ENCODE measurements at places on chromosomes 5 and 9.

DNA sequence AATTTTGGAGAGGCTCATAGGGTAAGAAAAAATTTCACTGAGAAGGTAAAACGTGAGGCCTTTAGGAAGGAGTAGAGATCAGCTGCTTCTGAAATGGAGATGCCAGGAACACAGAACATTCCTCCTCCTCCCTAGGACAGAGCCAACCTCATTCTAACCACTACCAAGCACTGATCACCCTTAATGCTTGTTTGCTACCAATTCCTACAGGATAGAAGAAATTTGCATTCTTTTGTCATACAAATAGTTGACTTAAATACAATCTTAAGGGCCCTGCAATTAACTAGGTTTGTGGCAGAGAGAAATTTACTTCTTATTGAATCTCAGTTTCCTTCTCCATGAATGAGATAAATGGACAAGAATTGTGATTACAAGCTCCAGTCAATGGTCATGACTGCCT is 780.2 kb upstream of the WWC1 start:
- no peak for DNase-seq

DNA sequence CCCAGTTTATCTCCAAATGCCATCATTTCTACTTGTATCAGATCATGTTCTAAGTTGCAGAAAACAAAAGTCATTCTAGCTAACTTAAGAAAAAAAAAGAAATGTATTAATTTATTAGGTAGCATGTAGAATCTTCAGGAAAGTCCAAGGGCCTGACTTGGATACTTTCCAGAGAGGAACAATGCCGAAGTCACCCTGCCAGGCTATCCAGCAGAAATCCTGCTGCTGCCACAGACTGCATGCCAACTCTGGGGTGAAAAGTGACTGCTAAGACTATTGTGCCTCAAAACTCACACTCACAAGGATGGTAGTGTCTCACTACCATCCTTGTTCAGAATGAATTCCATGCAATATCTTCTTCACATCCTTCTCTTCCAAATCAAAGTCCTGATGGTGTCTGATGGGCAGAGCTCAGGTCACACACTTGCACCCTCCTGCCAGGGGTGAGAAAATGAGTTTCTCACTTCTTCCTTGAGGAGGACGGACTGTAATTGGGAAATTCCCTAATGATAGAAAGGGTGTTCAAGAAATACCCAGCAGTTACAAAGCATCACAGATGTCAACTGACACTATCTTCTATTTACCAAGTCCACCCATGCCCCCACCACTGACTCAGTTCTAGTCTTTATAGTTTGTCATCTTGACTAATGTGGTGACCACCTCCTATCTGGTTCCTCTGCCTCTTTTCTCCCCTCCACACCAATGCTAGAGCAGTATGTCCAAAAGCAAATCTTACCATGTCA is 279.4 kb downstream of the CWC27 start:
- DNase-seq = no peak

- DNase-seq = no peak
These were observed 72.6 kb upstream of the GALNT10 start for GRCh38 chr5:154117930-154118329.

GRCh38 chr5:140627972-140628371 is 5.0 kb downstream of the CD14 start:
- DNase-seq = no peak

DNA sequence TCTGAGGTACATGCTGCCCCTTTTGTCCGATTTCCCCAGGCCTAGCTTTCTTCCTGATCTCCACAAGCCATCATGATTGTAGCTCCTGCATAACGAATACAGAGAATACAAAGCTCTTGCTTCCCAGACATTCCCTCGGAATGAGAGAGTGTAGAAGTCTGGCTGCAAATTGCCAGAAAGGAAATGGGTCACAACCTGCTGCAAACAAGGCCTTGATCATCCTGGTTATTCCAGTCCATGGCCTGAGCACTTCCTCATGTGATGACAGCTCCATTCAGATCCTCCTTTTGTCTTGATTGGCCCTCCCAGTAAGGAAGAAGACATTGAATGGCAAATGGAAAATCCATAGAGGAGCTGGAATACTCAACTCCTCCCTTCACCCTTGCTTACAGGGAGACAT is 136.0 kb upstream of the ADRA1B start:
- no peak for DNase-seq

DNA sequence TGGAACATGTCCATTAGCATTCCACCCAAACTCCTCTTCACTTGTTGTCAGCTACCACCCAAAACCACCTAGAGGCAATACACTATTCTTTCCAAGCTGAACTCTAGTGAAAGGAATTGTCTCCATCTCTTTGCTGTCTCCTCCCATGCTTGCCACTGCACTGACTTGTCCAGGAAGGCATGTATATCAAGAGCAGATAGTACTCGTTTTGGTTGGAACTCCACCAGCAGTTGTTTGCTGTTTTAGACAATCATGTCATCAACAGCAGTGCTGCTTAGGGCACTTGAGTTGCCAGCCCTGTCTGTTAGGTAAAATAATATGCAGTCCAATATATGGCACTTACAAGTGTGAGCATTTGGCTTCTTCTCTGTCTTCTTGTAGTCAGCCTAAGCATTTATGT is 80.0 kb upstream of the SAP30L start:
- no peak for DNase-seq

DNA sequence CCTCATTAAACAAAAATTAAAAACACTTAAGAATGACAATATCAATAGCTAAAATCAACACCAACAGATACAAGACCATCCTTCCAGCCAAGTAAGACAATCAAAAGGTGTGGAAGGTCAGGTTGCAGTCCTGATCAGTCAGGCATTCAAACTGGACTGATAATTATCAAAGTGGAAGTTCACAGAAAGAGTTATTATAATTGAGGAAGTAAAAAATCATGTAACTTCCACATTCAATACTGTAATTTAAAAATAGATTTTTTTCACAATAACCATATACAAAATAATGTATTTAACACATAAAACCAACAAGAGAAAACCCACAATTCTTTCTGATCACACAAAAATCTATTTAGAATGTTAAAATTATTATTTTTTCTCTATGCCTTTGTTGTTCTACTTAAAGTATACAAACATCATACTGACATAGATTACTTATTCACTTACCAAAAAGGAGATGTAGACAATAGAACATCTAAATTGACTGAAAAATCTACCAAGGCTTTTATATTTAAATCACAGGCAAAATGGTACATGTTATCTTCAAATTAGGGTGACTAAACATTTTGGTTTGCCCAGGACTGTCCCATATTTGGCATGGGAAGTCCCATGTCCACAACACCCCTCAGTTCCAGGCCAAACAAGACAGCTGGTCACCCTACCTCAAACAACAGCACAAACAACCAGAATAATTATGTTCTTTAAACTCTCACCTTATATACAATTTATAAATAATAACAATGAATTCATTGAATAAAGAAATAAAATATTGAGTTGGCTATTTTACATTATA is 142.5 kb upstream of the SLC24A2 start:
- no peak for DNase-seq

GRCh38 chr5:88873447-88873846 is 9.5 kb downstream of the MEF2C start:
- DNase-seq = no peak

GRCh38 chr9:4375424-4376200 is 75.7 kb upstream of the GLIS3 start:
- no peak for DNase-seq

GRCh38 chr9:22117511-22118384 is 108.6 kb upstream of the CDKN2B start:
- DNase-seq = no peak

DNA sequence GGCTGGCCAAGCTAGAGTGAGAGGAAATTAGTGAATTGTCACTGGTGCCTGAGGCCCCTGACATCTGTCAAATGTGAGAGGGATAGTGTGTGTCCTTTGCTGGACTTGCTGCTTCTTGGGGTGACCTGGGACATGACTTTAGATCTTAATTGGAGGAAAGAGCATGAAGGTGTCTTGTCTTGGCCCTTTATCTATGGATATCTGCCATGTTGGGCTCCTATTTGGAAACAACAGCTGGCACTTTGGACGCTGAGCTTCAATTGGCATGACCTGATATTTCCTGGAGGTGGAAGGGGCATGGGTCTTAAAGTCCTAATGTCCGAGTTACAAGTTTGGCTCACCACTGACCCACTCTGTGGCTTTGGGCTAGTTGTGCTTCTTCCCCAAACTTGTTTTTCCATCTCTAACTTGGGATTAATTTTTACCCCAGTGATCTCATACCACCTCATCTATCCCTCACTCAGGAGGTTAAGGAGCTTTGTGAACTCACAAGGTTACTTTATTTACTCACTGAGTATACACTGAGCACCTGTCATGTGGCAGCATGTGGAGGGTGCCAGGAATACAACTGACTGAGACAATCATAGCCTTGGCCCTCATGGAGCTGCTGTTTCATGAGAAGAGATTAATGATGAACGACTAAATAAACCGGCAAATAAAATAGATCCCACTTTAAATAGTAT is 30.1 kb upstream of the CXCL14 start:
- no peak for DNase-seq

Measured in stimulated activated CD4-positive, alpha-beta T cell treated with anti-CD3 and anti-CD28 coated beads, Interleukin-2, amount 100 ng/mL, for 4 hours (primary cell).